GM23338 (cell line): ENCODE measurements at places on chromosomes 7 and 10. TPM values are rescaled to one million over a fixed set of nuclear protein-coding genes. Genes with fewer than 3 reads are reported as not detected.

Gene MYL10
- not detected in 2 replicates for total RNA-seq

DNA sequence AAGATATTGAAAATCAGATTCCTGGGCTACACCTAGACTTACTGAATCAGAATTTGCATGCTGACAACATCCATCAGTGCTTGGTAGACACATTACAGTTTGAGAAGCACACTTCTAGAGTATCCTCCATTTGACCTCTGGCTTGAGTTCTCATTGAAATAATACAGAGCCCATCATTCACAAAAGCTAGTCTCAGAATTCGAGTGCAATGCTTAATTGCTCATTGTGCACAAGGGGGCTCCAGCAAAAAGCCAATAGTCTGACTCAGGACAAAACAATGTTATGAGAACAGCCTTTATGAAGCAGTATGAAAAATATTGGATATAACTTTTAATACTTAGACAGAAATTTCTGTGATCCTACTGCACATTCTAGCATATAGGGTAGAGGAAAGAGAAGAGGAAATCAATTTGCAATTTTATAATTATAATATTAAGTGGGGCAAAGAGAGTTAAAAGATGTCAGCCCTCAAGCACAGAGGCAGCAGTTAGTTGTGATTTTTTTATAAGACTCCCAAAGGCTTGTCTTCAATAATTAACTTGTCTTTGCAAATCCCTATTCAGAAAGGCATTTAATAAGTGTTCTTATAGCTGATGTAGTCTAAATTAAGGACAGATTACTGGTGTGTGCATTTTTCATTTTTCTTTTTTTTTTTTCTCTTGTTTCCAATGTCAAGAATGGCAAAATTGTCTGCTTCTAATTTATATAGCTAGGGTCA, 105.8 kb upstream of the ANK3 start:
- H3K4me1 ChIP-seq = no peaks in the 10 kb centered on the region
- no peak overlapping the region for H3K27ac ChIP-seq
- no peak for DNase-seq
- no peaks in the 10 kb centered on the region for H3K27me3 ChIP-seq
- H3K4me3 ChIP-seq = no peak overlapping the region

Gene H2BK1
- total RNA-seq = not detected in 2 replicates

Gene PRPS1L1
- not detected in 2 replicates for total RNA-seq

GRCh38 chr10:63238501-63238900, 105.4 kb downstream of the NRBF2 start:
- H3K27me3 ChIP-seq = no peaks in the 10 kb centered on the region
- peaks cover 23% of the 10 kb centered on the region for H3K4me1 ChIP-seq
- H3K4me3 ChIP-seq = no peak overlapping the region
- H3K27ac ChIP-seq = no peak overlapping the region
- DNase-seq = no peak

DNA sequence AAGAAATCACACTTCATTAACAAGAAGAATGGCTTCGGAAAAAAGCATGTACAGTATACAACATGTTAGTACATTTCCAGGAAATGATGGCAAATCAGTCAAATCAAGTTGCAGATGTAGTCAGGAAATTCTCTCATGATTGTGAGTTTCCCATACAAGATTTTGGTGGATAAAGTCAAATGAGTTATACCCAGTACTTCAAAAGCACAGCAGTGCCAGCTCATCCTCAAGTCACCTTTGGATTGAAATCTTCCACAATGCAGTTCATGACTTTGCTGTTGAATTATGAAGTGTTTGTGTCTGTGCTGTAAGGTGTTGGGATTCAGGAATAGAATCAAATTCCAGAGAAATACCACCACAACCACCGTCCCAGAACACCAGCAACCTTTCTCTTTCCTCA, 301.3 kb upstream of the BMPER start:
- no peaks in the 10 kb centered on the region for H3K36me3 ChIP-seq
- no peaks in the 10 kb centered on the region for H3K27me3 ChIP-seq
- no peak overlapping the region for H3K4me3 ChIP-seq
- no peaks in the 10 kb centered on the region for H3K4me1 ChIP-seq
- DNase-seq = no peak
- no peak overlapping the region for H3K27ac ChIP-seq

DNA sequence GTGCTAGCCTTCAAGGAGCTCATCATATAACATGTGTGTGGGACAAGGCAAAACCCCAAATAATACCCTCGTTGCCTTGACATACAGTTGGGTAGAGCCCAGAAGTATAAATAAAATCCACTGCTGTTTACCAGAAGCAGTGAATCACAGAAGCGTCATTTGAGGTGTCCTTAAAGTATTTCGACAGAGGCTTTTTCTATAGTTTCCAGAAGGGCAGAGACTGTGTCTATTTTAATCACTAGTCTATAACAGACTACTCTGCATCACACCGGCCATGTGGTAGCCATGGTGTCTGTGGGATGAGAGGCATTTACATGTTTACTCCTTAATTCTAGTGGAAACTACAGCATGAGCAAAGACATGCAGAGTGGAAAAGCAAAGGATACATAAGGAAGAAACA, 131.3 kb downstream of the CTTNBP2 start:
- DNase-seq = no peak
- H3K4me3 ChIP-seq = no peak overlapping the region
- H3K4me1 ChIP-seq = no peaks in the 10 kb centered on the region
- no peaks in the 10 kb centered on the region for H3K27me3 ChIP-seq

DNA sequence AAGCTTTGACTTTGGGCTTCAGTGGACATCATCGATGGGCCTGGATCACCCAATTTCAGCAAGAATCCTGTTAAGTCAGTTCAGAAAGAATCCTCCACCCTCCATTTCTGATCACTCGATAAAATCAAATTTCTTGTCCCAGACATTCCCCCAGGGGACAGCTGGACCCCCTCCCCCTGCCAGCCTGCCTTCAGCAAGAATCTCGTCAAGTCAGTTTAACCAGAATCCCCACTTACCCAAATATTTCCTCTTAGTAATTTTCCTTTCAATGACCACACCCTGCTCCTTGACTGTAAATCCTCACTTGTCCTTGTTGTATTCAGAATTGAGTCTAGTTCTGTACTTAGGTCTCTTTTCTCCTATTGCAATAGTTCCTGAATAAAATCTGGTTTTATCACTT, 766.9 kb downstream of the XPNPEP1 start:
- no peaks in the 10 kb centered on the region for H3K36me3 ChIP-seq
- H3K27me3 ChIP-seq = no peaks in the 10 kb centered on the region
- H3K4me1 ChIP-seq = no peaks in the 10 kb centered on the region
- no peak for DNase-seq

- no peaks in the 10 kb centered on the region for H3K27me3 ChIP-seq
- H3K4me3 ChIP-seq = no peak overlapping the region
- no peaks in the 10 kb centered on the region; the same call in 1 of the 2 replicates for H3K4me1 ChIP-seq
- H3K36me3 ChIP-seq = no peaks in the 10 kb centered on the region
- H3K27ac ChIP-seq = no peak overlapping the region
- no peak for DNase-seq
These were observed 28.9 kb upstream of the FZD1 start for GRCh38 chr7:91235211-91235832.

DNA sequence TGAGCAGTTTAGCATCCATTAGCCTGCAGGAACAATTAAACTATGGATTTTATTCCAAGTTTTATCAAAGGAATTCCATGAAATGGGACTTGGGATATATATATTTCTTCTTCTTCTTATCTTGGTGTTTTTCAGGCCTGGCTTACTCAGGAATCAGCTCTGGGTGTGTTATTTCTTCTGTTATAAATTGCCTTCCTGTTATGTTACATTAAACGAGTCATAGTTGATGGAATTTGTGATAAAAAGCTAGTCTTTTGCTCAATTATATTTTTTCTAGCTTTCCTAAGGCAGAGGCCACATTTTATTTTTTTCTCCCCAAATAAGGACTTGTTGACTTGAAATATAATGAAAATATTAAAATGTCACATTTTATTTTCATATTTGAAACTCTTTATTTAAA, 141.3 kb downstream of the EPC1 start:
- H3K4me1 ChIP-seq = no peaks in the 10 kb centered on the region
- H3K27me3 ChIP-seq = no peaks in the 10 kb centered on the region
- no peak overlapping the region for H3K27ac ChIP-seq
- DNase-seq = no peak
- no peaks in the 10 kb centered on the region for H3K36me3 ChIP-seq

DNA sequence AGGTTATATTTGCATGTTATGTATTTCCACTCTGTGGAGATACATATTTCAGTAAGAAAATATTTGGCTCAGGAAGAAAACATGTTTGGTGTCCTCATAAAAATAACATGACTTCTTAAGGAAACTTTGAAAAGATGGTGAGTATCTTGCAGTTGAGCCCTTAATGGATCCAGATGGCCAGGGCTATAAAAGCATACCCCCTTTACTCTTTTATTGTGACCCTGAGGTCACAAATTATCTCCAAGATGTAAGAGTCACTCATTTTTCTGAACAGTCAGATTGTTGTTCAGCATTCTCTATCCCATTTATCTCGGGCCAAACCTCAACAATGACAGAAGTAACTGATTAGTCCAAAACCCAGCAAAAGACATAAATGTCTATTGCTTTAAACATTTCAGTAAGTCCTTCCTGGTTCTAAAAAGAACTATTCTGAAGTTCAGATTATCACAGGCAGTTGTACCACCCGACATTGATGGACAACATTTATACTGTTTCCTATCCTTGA, 539.4 kb downstream of the PARD3 start:
- H3K4me1 ChIP-seq = peaks cover 8% of the 10 kb centered on the region; the same call in 1 of the 2 replicates
- H3K4me3 ChIP-seq = no peak overlapping the region
- no peaks in the 10 kb centered on the region for H3K27me3 ChIP-seq
- H3K27ac ChIP-seq = no peak overlapping the region
- no peaks in the 10 kb centered on the region for H3K36me3 ChIP-seq
- no peak for DNase-seq

DNA sequence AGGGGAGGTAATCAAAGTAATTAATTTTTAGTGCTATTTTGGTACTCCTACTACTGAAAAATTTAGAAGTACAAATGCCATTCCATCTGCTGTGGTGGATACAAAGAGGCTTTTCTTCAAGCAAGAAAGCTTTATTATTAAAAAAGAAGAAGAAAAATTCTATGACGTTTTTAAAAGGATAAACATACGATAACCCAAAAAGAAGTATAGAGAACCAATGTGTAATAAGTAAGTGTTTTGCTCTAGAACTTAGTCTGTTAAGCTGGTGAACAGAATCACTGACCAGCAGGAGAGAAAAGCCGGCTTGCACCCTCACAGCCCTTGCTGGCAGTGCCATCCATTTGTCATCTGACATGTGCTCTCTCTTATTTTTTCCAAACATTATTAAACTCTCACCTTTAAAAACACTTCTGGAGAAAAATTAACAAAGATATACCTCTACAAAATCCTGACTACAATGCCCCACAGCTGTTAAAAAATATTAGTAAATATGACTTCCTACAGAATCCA, 81.5 kb downstream of the SRPK2 start:
- peaks cover 5% of the 10 kb centered on the region; the same call in 1 of the 2 replicates for H3K36me3 ChIP-seq
- no peak overlapping the region for H3K27ac ChIP-seq
- no peak overlapping the region for H3K4me3 ChIP-seq

Gene GIMAP2
- not detected in 2 replicates for total RNA-seq

Gene ELMO1
- 15.0 and 24.9 TPM in 2 replicates for total RNA-seq

DNA sequence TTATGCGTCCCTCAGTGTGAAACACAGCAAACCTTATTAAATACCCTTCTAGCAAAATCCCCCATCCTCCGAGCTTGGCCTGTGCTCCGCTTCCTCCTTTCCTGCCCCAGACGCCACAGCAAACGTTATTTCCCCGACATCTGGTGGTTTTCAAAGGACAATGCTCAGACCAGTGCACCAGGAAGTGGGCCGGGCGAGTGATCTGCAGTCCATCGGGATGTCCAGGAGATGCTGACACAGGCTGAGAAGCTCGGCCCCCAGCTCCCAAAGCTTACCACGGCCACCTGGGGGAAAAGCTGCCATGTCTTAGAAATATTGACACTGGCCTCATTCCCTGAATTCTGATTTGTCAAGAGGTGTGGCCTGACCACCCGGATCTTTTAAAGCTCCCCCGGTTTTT, 129.5 kb downstream of the PTPRN2 start:
- no peak overlapping the region for H3K27ac ChIP-seq
- DNase-seq = no peak
- no peaks in the 10 kb centered on the region for H3K27me3 ChIP-seq
- no peaks in the 10 kb centered on the region for H3K4me1 ChIP-seq

- H3K27me3 ChIP-seq = no peaks in the 10 kb centered on the region
- H3K36me3 ChIP-seq = peaks cover 17% of the 10 kb centered on the region
- H3K4me1 ChIP-seq = peaks cover 27% of the 10 kb centered on the region
- DNase-seq = no peak
These were observed 9.7 kb upstream of the OIT3 start for GRCh38 chr10:72883861-72884260.

Gene ASAH2
- total RNA-seq = 0.04 and 0.17 TPM in 2 replicates

- DNase-seq = no peak
- no peak overlapping the region for H3K4me3 ChIP-seq
- H3K27ac ChIP-seq = peak overlapping the region; percentile 94
- no peaks in the 10 kb centered on the region for H3K36me3 ChIP-seq
- no peaks in the 10 kb centered on the region for H3K27me3 ChIP-seq
These were observed 195.4 kb downstream of the MACC1 start for GRCh38 chr7:20021831-20022230.

Gene ZCCHC24
- 7.2 and 10.1 TPM in 2 replicates for total RNA-seq

GRCh38 chr7:139769761-139770160, 8.0 kb downstream of the HIPK2 start:
- no peak overlapping the region for H3K27ac ChIP-seq
- no peak overlapping the region for H3K4me3 ChIP-seq
- H3K36me3 ChIP-seq = no peaks in the 10 kb centered on the region; the same call in 1 of the 2 replicates
- no peak for DNase-seq

GRCh38 chr7:108129018-108129965, 869 bp downstream of the LAMB4 start:
- no peaks in the 10 kb centered on the region for H3K27me3 ChIP-seq
- no peak overlapping the region for H3K27ac ChIP-seq
- H3K4me3 ChIP-seq = no peak overlapping the region
- no peaks in the 10 kb centered on the region for H3K36me3 ChIP-seq
- no peak for DNase-seq
- no peaks in the 10 kb centered on the region for H3K4me1 ChIP-seq

GRCh38 chr10:68253346-68253745, 21.4 kb upstream of the ATOH7 start:
- H3K27me3 ChIP-seq = peaks cover 11% of the 10 kb centered on the region; the same call in 1 of the 2 replicates
- peaks cover 15% of the 10 kb centered on the region for H3K4me1 ChIP-seq
- no peak overlapping the region for H3K4me3 ChIP-seq
- H3K27ac ChIP-seq = no peak overlapping the region

DNA sequence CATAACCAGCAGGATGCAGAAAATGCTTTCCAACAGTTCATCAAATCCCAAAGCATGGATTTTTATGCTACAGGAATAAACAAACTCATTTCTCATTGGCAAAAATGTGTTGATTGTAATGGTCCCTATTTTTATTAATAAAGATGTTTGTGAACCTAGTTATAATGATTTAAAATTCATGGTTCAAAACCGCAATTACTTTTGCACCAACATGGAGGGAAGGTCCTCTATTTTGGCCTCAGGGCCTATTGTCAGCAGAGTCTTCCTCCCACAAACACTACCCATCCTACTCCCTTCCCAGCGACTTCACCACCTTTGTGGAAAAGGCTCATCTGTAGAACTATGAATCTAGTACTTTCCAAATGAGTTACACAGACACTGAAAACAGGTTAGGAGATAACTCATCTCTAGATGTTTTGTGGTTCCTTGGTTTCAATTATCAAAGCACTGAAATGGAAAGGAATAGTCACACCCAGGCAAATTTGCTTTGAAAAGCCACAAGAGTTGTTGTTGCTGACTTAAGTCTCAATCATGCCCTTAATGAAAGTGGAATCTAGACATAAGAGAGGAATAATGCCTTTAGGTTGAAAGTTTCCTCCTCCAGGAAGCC, 59.4 kb upstream of the FRMD4A start:
- no peaks in the 10 kb centered on the region for H3K4me1 ChIP-seq
- H3K27me3 ChIP-seq = no peaks in the 10 kb centered on the region
- H3K4me3 ChIP-seq = no peak overlapping the region
- DNase-seq = no peak
- no peak overlapping the region for H3K27ac ChIP-seq
